Mucosa of gallbladder (tissue), 1 donor: ENCODE measurements at places on chromosomes 7 and 10. TPM values are rescaled to one million over a fixed set of nuclear protein-coding genes. Genes with fewer than 3 reads are reported as not detected.

The ITIH5 gene
- total RNA-seq, result 42.0 TPM

The COBL gene
- total RNA-seq, result 87.3 TPM

The CCL24 gene
- total RNA-seq, result 0.92 TPM

DNA sequence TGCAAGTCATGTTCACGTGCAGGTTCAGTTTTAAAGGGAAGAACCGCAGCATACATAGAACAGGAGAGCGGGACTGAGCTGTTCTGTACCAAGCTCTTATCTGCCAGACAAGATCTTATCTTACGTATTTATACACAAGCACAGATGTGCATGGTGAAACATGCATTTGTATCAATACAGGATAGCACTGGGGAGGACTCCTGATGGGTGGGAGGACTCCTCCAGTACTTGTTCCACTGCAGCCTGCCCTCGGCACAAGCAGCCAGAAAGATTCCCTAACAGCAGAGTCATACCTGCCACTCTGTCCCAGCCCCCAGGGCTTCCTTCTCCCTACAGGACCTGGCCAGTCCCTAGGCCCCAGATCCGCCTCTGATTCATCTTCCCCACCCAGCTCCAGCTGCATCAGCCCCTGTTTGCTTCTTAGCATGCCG is 13.2 kb upstream of the PRKCQ start:
- no peak for DNase-seq

- no peak for DNase-seq
These were observed 104.7 kb downstream of the TMEM178B start for GRCh38 chr7:141178486-141179135.

- DNase-seq, result no peak
These were observed 46.6 kb downstream of the CLEC2L start for GRCh38 chr7:139570119-139570518.

DNA sequence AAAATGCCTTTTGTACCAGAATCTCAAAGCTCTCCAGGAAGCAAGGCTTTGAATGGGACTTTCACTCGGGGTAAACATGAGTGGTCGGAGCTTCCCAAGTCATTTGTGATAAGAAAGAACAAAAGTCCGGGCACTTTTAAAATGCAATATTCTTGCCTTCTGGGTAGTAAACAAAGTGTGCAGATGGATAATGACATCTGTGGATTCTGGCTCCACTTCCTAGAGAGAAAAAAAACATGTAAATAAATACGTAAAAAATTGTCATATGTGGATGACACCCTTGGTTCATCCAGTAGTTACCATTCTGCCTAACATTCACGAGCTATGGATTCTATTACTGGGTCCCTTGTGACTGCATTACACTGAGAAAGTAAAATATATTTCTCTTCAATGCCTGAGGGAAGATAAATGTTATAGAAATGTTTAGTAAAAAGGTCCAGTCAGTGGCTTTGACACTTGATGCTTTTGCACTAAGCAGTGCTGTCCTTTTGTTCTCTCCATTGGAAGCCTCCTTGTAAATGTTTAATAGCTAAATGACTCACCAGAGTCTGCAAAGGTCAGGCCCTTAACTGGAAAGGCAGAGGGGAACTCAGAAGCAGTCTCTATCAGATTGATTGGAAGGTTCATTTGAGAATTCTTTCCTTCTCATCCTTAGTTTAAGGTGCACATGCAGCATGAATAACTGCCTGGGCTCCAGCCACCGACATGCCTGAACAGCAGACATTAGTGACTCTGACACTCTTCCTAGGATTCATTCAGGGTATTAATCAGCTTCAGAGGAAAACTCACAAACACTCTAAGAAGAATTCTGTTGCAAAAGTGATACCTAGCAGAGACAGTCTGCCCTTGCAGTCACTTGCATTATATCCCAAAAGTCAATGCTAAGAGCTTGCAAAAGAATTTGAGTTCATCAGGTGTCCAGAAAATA is 11.7 kb upstream of the EDRF1 start:
- DNase-seq, result no peak
